ENCODE measurements at places on chromosomes 11 and 22.

GRCh38 chr11:20563866-20564265 is 35.5 kb upstream of the SLC6A5 start:
- no peak for DNase-seq

GRCh38 chr11:129590753-129591475 is 215.3 kb downstream of the BARX2 start:
- DNase-seq = no peak

DNA sequence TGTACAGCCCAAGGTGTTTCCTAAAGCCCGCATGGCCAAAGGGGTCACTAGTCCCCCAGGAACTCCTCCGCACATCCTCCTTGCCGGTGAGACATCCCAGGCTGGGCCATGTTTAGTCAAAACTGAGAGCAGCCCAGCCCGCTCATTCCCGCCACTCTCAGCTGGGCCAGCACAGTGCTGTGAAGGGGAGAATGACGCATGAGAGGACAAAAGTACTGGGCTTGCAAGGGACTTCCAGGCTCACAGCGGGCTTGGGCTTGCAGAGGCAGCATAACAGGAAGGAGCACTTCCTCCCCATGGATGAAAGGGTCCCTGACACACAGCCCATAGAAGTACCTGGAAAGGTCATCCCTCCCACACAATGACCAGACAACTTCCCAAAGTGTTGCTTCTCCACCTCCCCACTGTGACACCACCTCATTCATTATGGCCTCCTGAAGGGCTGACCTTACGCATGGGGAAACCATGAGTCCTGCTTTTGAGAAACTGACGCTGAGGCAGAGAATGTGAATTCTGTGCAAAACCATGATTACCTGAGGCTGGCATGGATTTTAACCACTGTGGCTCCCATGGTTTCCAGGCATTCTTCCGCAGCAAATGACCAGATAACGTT is 19.1 kb downstream of the ETS1 start:
- DNase-seq = no peak

DNA sequence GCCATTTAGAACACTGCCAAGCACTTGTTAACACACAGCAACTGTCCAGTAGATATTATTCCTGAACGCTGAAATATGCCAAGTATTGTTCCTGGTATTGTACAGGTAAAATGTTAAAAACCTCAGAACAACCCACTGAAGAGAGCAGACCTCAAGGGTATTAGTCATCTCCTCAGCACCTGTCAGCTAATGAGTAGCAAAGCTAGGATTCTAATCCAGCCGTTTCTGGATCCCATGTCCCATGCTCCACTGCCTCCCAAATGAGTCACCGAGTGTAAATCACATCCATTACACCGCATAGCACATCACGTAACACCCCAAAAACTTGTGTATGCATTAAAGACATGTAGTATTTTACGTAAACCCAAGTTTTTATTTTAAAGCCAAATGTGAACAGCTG is 705.4 kb upstream of the TENM4 start:
- DNase-seq = peak; percentile 96

DNA sequence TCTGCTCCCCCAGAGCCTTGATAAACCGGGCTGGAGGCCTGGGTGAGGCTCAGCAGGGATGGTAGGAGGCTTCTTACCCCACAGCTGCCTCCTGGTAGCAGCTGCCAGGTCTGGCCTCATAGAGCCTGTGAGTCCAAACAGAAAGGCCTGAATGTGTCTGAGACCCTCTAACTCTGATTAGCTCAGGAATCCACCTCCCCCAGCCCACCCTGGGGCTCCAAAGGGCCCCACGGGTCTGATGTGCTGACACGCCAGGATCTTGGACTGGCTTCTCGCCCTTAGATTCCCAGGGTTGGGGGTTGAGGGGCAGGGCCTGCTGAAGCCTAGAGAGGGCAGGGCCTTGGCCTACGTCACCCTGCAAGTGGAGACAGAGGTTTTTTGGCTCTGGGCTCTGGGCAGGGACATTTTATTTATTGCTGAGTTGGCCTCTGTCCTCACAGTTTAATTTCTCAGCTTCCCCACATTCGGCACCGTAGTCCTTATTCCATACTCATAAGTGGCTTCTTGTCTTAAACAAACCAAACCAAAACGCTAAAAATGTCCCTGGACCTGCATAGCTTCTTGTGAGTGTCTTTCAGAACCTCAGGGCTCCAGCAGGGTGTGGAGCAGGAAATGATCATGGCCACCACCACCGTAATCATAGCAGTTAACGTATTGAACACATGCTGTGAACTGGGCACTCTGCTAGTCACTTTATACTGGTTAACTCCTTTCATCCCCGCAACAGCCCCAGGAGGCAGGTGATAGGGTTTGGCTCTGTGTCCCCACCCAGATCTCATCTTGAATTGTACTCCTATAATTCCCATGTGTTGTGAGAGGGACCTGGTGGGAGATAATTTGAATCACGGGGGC is 25.1 kb downstream of the KIAA1671 start:
- no peak for DNase-seq

- no peak for DNase-seq
Observed at GRCh38 chr11:74592063-74592440, 330 bp upstream of the POLD3 start.

- no peak for DNase-seq
Observed at GRCh38 chr11:69414773-69415187, 66.7 kb upstream of the LINC01488 start.

DNA sequence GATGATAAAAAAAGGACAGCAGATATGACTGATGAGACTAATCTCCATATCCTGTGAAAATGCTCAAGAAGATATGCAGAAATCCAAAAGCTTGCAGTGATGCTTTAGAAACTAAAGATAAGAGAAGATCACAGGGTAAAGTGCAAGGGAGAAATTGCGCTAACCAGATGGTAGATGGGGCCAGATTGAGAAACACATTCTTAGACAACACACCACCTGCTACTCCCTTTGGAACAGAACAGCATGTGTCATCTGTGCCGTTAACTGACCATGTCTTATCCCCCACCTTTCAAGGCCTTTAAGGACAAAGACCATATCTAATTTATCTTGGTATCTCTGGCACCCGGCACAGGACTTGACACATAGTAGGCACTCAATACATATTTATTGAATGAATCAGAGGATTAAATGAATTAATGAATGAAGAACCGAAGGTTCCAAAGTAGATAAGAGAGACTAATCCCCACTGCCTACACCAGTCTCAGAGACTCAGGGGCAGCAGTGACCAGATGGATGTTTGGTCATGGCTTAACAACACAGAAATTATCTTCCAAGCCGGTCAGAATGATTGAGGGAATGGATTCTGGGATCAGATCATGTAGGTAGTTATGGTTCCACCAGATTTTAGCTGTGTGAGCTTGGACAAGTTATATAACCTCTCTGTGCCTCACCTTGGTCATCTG is 12.3 kb upstream of the P2RY2 start:
- DNase-seq = no peak

GRCh38 chr11:65489706-65490320 is 9.0 kb upstream of the MALAT1 start:
- DNase-seq = no peak

DNA sequence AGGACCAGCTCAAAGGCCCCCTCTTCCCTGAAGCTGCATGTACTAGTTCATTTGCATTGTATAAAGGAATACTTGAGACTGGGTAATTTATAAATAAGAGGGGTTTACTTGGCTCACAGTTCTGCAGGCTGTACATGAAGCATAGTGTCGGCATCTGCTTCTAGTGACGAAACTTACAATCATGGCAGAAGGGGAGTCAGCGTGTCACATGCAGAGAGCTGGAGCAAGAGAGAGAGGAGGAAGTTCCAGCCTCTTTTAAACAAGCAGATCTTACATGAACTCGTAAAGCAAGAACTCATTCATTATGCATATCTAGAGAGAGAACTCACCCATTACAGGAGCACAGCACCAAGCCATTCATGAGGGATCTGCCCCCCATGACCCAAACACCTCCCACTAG is 7.1 kb upstream of the HMGXB4 start:
- DNase-seq = no peak

- DNase-seq = no peak
Observed at GRCh38 chr11:108468478-108468864, 1.1 kb upstream of the C11orf65 start.

DNA sequence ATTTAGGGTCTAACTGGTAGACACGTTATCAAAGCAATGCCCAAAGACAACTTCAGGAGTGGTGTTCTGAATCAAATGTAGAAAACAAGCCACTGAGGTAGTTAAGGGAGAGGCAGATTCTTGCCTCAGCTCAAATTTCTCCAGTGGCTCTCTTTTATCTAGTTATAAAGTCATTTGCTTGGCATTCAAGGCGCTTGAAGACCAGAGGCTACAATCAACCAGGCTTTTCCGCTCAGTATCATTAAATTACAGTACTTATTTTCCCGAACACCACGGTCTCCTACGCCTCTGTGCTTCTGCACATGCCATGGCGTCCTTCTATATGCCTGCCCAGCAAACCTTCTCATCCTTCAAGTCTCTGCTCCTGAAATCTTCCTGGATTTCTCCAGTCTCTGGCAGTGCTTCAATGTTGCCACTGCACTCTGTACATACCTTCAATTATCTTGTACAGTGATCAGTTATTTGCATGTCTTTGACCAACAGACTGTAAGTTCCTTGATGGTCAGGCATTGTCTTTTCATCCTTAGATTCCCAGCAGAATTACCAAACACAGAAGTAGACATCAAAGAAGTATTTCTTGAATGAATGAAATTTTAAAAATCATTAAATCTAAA is 1.4 kb downstream of the POGLUT3 start:
- no peak for DNase-seq

- no peak for DNase-seq
Observed at GRCh38 chr22:34903416-34903815, 162.5 kb upstream of the ISX start.
